ENCODE measurements at places on chromosomes 12 and 14. TPM values are rescaled to one million over a fixed set of nuclear protein-coding genes. Genes with fewer than 3 reads are reported as not detected.

Gene SIX1
- 12.7 TPM for polyA plus RNA-seq

GRCh38 chr14:89219051-89219450 lies 198.0 kb downstream of the FOXN3 start:
- no peak for DNase-seq

- no peak for DNase-seq
These were observed 8.3 kb downstream of the CDK2AP1 start for GRCh38 chr12:123263196-123263817.

- no peak for DNase-seq
These were observed 76.6 kb upstream of the CNTN1 start for GRCh38 chr12:40615590-40615989.

- no peak for DNase-seq
These were observed 1.2 kb downstream of the CDK2AP1 start for GRCh38 chr12:123270214-123271000.

- no peak for DNase-seq
These were observed 15.1 kb downstream of the PHETA1 start for GRCh38 chr12:111353603-111354295.

DNA sequence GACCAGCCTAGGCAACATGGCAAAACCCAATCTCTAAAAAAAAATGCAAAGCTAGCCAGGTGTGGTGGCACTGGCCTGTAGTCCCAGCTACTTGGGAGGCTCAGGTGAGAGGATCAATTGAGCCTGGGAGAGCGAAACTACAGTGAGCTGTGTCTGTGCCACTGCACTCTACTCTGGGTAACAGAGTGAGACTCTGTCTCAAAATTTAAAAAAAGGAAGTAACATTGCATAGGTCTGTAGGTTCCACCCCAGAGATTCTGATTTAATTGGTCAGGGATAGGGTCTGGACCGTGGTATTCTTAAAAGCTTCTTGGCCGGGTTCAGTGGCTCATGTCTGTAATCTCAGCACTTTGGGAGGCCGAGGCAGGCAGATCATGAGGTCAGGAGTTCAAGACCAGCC lies 26.2 kb downstream of the ZC2HC1C start:
- no peak for DNase-seq

Gene GDF3
- 0.59 TPM for polyA plus RNA-seq

GRCh38 chr14:103311171-103311997 lies 22.7 kb upstream of the EIF5 start:
- no peak for DNase-seq

DNA sequence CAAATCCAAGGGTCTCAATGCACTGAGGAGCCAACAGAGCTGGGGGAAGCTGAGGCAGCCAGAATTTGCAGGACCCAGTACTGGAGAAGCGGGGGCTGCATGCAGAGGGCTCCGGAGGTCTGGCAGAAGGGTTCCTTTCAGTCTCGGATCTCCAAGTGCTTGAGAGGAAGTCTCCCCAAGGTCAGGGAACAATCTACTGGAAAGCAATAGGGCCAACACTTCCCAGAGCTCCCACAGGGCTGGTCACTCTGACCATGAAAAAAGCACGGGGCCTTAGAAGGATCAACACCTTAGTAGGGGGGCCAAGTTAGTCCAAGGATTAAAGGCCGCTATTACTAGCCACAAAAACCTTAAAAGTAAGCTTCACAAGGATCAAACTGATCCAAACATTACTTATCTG lies 31.7 kb downstream of the SPPL3 start:
- DNase-seq: no peak

- DNase-seq: no peak
These were observed 6.0 kb upstream of the PCNX1 start for GRCh38 chr14:70901269-70901668.

Gene AICDA
- 0.55 TPM for polyA plus RNA-seq

Gene CCT2
- 277 TPM for polyA plus RNA-seq

Gene KRT75
- not detected for polyA plus RNA-seq

DNA sequence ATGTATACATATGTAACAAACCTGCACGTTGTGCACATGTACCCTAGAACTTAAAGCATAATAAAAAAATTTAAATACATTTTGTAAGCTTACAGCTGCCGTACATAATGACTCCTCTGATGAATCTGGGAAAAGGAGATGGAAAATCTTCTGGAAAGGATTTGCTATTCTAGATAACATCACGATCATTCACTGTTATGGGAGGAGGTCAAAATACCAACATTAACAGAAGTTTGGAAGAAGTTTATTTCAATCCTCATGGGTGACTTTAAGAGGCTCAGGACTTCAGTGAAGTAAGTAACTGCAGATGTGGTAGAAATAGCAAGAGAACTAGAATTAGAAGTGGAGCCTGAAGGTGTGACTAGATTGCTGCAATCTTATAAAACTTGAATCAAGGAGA lies 172.2 kb downstream of the SLC16A7 start:
- no peak for DNase-seq

GRCh38 chr14:91228112-91229004 lies 16.1 kb downstream of the GPR68 start:
- no peak for DNase-seq

- DNase-seq: no peak
These were observed 3.7 kb upstream of the AQP6 start for GRCh38 chr12:49969027-49969426.

- no peak for DNase-seq
These were observed 275.0 kb downstream of the AKAP6 start for GRCh38 chr14:32603992-32604565.

DNA sequence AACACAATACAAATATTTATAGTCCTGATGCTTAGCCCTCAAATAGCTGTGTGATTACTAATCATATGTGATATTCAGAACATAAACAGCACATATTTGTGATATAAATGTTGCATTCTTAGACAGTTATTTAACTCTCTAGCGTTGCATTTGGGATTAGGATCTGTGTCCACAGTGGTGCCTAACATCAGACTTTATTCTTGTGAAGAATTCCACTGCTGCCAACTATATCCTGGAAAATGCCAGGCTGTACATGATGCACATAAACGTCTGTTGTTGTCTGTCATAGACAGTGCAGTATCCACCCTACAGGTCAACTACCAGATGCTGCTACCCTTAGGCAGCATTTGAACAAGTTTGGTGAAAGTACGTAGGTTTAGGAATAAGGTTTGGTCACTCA lies 39.0 kb downstream of the SLC38A4 start:
- no peak for DNase-seq

GRCh38 chr14:90387206-90387760 lies 9.5 kb upstream of the CALM1 start:
- DNase-seq: no peak

DNA sequence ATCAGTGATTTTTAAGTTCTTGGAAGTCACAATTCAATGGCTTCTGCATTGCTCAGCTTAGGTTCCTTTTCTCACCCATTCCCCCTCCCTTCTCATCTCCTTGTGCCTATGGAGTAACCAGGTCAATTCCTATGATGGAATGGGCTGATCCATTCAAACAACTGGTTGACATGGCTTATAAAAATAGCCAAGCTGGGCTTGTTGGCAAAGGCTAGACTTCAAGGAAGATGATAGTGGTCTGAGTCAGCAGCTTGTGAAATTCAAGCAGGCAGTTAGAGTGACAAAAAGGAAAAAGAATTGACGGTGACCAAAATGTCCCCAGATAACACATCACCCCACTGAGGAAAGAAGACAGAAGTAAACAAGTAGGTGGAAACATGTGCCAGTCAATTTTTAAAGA lies 119.9 kb upstream of the PCED1B start:
- no peak for DNase-seq

GRCh38 chr14:30260833-30261607 lies 297.9 kb upstream of the G2E3 start:
- no peak for DNase-seq

- DNase-seq: no peak
These were observed 266.3 kb downstream of the AACS start for GRCh38 chr12:125331342-125332052.

DNA sequence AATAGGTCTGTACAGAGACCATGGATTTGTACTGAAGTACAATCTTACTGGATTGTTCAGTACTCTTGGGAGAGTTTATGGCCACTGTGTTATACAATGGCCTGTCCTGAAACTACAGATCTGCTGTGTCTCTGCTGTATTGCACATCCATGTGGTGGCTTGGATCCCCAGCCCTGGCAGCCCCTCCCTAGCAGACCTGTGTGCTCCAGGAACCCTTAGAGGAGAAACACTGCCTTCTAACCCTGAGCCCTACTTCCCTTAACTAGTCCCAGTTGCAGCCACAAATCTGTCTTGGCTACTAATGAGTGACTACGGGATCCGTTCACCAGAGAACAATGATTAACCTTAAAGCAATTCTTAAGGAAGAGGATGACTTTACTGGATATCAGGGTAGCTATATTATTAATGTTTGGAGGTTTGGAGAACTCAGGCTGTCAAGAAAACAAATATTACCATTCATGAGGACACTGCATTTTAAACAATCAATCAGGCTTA lies 27.7 kb downstream of the RNF34 start:
- DNase-seq: no peak

- DNase-seq: no peak
These were observed 23.5 kb downstream of the FGF23 start for GRCh38 chr12:4356041-4356327.

GRCh38 chr12:107336695-107337094 lies 243.3 kb upstream of the CRY1 start:
- no peak for DNase-seq

DNA sequence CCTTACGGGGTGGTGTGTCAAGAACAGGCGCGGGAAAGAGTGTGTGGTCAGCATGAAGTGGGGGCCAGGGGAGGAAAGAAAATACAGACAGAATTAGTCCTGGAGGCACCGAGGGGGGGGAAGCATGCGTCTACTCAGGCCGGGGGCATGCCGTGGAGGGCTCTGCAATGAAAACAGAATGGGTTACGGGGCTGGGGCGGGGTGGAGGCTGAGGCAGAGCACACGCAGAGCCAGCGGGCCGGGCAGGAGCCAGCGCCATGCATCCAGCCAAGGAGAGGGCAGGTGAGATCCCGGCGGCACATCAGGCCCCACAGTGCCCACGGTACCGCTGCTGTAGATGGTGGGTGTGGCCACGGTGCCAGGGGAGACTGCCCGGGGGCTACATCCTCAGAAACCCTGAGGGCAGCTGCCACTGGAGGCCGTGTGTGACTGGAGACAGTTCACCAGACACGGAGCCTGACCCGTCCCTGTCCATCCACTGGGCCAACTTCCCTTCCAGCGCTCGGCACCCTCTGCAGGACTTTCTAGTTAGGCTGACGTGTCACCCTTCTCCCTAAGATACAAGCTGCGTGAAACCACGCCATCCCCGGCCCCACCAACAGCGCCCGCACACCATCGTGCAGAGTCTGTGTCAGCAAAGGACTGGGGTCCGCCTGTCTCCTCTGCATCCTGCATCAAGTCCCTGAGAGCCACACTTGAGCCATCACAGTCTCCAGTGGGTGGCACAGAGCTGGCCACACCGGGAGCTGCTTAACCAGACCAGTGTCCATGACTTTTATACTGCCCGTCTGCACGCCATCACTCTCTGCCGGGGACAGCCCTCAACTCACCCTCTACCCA lies 87.4 kb downstream of the PIWIL1 start:
- DNase-seq: no peak

Gene FCF1
- polyA plus RNA-seq: 55.7 TPM

Measured in renal cortex interstitium (tissue), 15 donors.